ENCODE measurements at places on chromosomes 16 and 17.

DNA sequence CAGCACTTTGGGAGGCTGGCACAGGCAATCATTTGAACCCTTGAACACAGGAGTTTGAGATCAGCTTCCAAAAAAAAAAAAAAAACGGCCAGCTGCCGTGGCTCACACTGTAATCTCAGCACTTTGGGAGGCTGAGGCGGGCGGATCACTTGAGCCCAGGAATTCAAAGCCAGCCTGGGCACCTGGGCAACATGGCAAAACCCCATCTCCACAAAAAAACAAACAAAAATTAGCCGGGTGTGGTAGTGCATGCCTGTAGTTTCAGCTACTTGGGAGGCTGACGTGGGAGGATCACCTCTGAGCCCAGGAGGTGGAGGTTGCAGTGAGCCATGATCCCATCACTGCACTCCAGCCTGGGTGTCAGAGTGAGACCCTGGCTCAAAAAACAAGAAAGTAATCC, 39.0 kb downstream of the GRB2 start:
- H3K4me3 ChIP-seq, result no peak overlapping the region
- H3K4me1 ChIP-seq, result peaks cover 16% of the 10 kb centered on the region
- H3K27me3 ChIP-seq, result no peaks in the 10 kb centered on the region
- DNase-seq, result no peak
- no peak overlapping the region for H3K27ac ChIP-seq

DNA sequence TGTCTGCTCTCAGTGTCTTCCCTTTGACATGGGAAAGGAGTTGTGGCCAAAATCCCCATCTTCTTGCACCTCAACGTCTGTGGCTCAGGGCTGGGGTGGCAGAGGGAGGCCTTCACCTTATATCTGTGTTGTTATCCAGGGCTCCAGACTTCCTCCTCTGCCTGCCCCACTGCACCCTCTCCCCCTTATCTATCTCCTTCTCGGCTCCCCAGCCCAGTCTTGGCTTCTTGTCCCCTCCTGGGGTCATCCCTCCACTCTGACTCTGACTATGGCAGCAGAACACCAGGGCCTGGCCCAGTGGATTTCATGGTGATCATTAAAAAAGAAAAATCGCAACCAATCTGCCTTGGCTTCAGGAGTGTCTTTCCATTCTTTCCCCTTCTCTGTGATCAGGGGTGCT, 918 bp upstream of the MRM1 start:
- peaks cover 22% of the 10 kb centered on the region for H3K4me1 ChIP-seq
- H3K27me3 ChIP-seq, result no peaks in the 10 kb centered on the region
- peak overlapping the region; percentile 81 for H3K27ac ChIP-seq
- DNase-seq, result no peak

DNA sequence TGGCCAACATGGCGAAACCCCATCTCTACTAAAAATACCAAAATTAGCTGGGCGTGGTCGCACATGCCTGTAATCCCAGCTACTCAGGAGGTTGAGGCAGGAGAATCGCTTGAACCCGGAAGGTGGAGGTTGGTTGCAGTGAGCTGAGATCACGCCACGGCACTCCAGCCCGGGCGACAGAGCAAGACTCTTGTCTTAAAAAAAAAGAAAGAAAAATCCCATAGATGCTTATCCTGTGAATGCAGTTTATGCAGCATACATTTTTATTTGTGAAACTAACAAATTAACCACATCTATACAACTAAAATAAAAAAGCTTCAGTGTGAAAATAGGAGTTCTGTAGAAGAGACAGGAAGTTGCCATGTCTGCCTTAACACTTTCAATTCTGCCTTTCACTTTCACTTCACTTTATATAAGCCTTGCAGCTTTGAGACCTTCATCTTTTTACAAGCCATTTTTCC, 7.1 kb downstream of the IGSF6 start:
- H3K36me3 ChIP-seq, result peaks cover 4% of the 10 kb centered on the region
- DNase-seq, result no peak
- peaks cover 2% of the 10 kb centered on the region for H3K4me1 ChIP-seq

- no peak overlapping the region for H3K4me3 ChIP-seq
- no peak for DNase-seq
- H3K4me1 ChIP-seq, result no peaks in the 10 kb centered on the region
These were observed 217.8 kb downstream of the GRIN2A start for GRCh38 chr16:9964426-9964825.

DNA sequence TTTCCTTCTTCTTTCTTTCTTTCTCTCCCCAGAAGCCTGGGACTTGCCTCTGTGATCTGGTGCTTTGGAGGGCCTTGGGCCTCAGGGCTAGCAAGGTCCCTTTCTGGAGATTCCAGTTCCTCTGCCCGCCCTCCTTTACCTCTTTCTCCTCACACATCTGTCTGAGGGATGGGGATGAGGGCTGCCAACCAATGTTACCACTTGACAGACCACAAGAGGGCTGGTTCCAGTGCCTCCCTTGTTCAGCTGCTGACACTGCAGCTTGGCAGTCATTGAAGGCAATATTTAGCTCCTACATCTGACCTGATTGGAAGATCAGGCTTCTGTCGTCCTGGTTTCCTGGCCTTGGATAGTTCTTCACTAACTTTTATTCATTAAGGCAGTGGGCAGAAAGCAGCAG, 3.6 kb upstream of the ZNF652 start:
- no peak overlapping the region for H3K4me3 ChIP-seq
- H3K4me1 ChIP-seq, result peaks cover 18% of the 10 kb centered on the region
- no peak overlapping the region for H3K27ac ChIP-seq

- H3K36me3 ChIP-seq, result no peaks in the 10 kb centered on the region
- no peak overlapping the region for H3K4me3 ChIP-seq
- no peaks in the 10 kb centered on the region for H3K27me3 ChIP-seq
- DNase-seq, result no peak
These were observed 33.7 kb upstream of the PVALEF start for GRCh38 chr17:81131486-81132196.

DNA sequence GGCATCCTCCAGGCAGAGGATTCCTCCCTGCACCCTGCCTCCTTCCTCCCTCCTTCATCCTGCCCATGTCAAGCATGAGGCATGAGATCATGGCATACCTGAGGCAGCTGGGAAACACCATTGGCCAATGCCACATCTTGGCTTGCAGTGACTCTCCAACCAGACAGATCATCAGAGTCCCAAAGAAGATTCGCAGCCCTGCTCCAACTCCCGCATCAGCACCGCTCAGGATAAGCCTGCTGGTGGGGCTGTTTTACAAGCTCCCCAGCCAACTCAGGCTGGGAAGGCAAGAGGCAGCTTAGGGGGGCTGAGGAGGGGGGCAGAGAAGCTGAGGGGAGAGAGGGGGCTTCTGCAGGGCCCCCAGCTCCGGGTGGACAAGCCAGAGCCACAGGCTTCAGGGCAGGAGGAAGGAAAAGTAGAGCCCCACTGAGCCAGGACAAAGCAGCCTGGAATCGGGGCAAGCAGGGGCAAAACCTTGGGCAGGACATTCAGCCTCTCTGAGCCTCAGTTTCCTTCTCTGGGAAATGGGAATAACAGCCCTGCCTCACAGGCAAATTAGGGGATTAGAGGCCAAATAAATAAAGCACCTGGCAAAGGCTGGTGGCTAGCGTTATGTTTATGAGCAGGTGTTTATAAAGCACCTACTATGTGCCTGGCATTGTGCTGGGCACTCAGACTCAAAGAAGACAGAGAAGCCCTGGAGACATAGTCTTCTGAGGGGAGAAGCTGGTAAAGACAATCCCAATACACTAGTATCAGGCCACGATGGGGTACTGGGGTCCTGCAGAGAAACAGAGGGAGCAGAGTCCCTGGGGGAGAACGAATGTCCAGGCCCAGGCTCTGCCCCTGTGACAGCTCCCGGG, 88.1 kb downstream of the GOSR1 start:
- peak overlapping the region; percentile 31 for H3K27ac ChIP-seq
- no peak for DNase-seq
- peaks cover 2% of the 10 kb centered on the region for H3K36me3 ChIP-seq
- no peaks in the 10 kb centered on the region for H3K27me3 ChIP-seq
- H3K4me3 ChIP-seq, result no peak overlapping the region

- DNase-seq, result no peak
- H3K27ac ChIP-seq, result no peak overlapping the region
- H3K4me1 ChIP-seq, result no peaks in the 10 kb centered on the region
- no peaks in the 10 kb centered on the region for H3K27me3 ChIP-seq
These were observed 22.3 kb downstream of the USP36 start for GRCh38 chr17:78818152-78818846.

GRCh38 chr17:70202840-70203239, 33.5 kb downstream of the KCNJ2 start:
- H3K27me3 ChIP-seq, result no peaks in the 10 kb centered on the region
- H3K27ac ChIP-seq, result no peak overlapping the region
- DNase-seq, result no peak
- no peak overlapping the region for H3K4me3 ChIP-seq
- peaks cover 2% of the 10 kb centered on the region for H3K36me3 ChIP-seq

DNA sequence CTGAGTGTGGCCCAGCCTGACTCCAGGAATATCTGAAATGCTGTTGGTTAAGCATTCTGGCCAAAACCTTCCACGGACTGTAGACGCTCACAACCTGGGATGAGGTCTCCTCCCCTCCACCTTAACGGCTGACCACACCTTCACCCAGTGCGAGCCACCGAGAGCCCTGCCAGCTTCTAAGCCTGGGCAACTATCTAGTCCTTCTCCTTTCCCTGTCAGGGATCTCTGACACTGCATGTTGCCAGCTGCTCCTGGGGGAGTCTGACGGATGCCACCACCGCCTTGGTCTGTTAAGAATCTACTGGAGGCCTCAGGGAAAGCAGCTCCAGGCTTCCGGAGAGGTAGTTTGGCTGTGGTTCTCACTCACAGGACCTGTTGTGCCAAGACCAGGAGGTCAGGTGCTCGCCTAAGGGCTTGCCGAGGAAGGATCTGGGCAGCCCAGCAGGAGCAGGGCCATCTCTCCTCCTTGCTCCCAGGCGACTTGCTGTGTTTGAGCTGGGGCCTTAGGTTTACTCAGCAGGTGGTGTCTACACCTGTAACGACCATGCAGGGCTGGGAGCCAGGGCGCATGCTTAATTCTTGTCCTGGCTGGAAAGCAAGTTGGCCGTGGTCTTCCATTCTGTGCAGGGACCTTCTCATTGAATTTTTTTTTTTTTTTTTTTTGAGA, 111.8 kb downstream of the NTN1 start:
- H3K4me3 ChIP-seq, result no peak overlapping the region
- no peaks in the 10 kb centered on the region for H3K36me3 ChIP-seq
- H3K27ac ChIP-seq, result no peak overlapping the region
- peaks cover 11% of the 10 kb centered on the region for H3K4me1 ChIP-seq

GRCh38 chr16:80743772-80744171, 60.6 kb downstream of the CDYL2 start:
- no peaks in the 10 kb centered on the region for H3K36me3 ChIP-seq
- no peak overlapping the region for H3K4me3 ChIP-seq
- DNase-seq, result no peak
- H3K4me1 ChIP-seq, result no peaks in the 10 kb centered on the region
- H3K27me3 ChIP-seq, result no peaks in the 10 kb centered on the region
- no peak overlapping the region for H3K27ac ChIP-seq

GRCh38 chr17:9389111-9389527, 186.5 kb downstream of the STX8 start:
- no peaks in the 10 kb centered on the region for H3K27me3 ChIP-seq
- peaks cover 21% of the 10 kb centered on the region for H3K36me3 ChIP-seq
- H3K27ac ChIP-seq, result peak overlapping the region; percentile 79
- DNase-seq, result no peak

DNA sequence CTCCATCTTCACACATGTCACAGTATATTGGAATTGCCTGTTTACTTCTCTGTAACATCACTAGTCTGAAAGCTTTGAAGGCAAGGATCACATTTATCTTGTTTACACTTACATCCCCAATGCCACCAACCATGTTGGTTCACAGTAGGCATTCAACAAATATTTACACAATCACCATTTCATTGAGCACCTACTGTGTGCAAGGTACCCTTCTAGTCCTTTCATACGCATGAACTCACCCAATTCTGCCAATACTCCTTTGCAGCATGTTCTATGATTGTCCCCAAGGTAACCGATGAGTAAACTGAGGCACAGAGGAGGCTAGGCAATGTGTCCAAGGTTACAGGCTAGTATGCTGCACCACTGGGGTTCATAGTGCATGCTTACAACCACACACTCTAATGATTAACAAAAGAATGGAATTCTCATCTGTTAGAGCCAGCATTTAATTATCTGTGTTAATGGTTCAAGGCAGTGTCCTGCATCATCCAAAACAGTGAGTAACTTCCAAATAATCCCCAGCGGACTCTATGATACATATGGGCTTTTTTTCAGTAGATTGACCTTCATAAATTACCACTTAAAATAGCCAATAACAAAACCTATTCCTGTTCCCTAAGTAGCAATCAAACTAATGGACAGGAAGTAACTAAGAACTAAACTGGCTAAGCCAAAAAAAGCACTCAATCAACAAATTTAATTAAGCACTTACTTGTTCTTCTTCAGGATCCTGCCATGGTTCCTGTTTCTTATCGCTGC, 364.5 kb upstream of the XYLT1 start:
- no peak for DNase-seq
- H3K36me3 ChIP-seq, result no peaks in the 10 kb centered on the region
- no peak overlapping the region for H3K4me3 ChIP-seq
- H3K27ac ChIP-seq, result no peak overlapping the region
- H3K27me3 ChIP-seq, result peaks cover 2% of the 10 kb centered on the region

- no peak for DNase-seq
- H3K27ac ChIP-seq, result no peak overlapping the region
- H3K4me3 ChIP-seq, result no peak overlapping the region
- no peaks in the 10 kb centered on the region for H3K36me3 ChIP-seq
- H3K27me3 ChIP-seq, result peaks cover 2% of the 10 kb centered on the region
- no peaks in the 10 kb centered on the region for H3K4me1 ChIP-seq
These were observed 10.4 kb downstream of the DNAAF8 start for GRCh38 chr16:4744555-4745273.

GRCh38 chr17:70955441-70955840, 786.1 kb downstream of the KCNJ2 start:
- H3K4me1 ChIP-seq, result no peaks in the 10 kb centered on the region
- H3K4me3 ChIP-seq, result no peak overlapping the region
- no peaks in the 10 kb centered on the region for H3K27me3 ChIP-seq
- no peak for DNase-seq
- H3K36me3 ChIP-seq, result no peaks in the 10 kb centered on the region

GRCh38 chr16:73420676-73421075, 372.7 kb upstream of the ZFHX3 start:
- DNase-seq, result no peak
- no peaks in the 10 kb centered on the region for H3K36me3 ChIP-seq
- H3K4me3 ChIP-seq, result no peak overlapping the region
- H3K4me1 ChIP-seq, result peaks cover 2% of the 10 kb centered on the region

- peaks cover 5% of the 10 kb centered on the region for H3K36me3 ChIP-seq
- H3K4me3 ChIP-seq, result peak overlapping the region; percentile 74
- no peaks in the 10 kb centered on the region for H3K27me3 ChIP-seq
- peaks cover 25% of the 10 kb centered on the region for H3K4me1 ChIP-seq
- peak overlapping the region; percentile 61 for H3K27ac ChIP-seq
- no peak for DNase-seq
These were observed 3.3 kb downstream of the TSPOAP1 start for GRCh38 chr17:58325289-58325726.

GRCh38 chr16:29898804-29899515, 390 bp downstream of the SEZ6L2 start:
- peak overlapping the region; percentile 70 for H3K4me3 ChIP-seq
- H3K4me1 ChIP-seq, result peaks cover 28% of the 10 kb centered on the region
- DNase-seq, result peak; percentile 50
- H3K27ac ChIP-seq, result peak overlapping the region; percentile 67
- no peaks in the 10 kb centered on the region for H3K36me3 ChIP-seq
- H3K27me3 ChIP-seq, result peaks cover 39% of the 10 kb centered on the region

GRCh38 chr16:74291577-74292208, 4.9 kb upstream of the PSMD7 start:
- no peak overlapping the region for H3K4me3 ChIP-seq
- peaks cover 19% of the 10 kb centered on the region for H3K4me1 ChIP-seq
- H3K27me3 ChIP-seq, result no peaks in the 10 kb centered on the region
- H3K27ac ChIP-seq, result no peak overlapping the region
- DNase-seq, result no peak
- peaks cover 12% of the 10 kb centered on the region for H3K36me3 ChIP-seq
